ENCODE measurements at places on chromosomes 4 and X. TPM values are rescaled to one million over a fixed set of nuclear protein-coding genes. Genes with fewer than 3 reads are reported as not detected.

Gene ADH4
- 0.27 TPM for total RNA-seq

Gene AP1S2
- 92.8 TPM for total RNA-seq

Gene GPR143
- 0.44 TPM for total RNA-seq

Gene MAP3K15
- not detected for total RNA-seq

Gene SMS
- total RNA-seq = 64.7 TPM

Gene PGAM4
- total RNA-seq = 0.56 TPM

Gene GPM6B
- 7.1 TPM for total RNA-seq

Gene DHRSX
- 34.0 TPM for total RNA-seq

Gene BTC
- total RNA-seq = 0.35 TPM

Gene PAGE3
- not detected for total RNA-seq

Gene GPAT3
- 39.0 TPM for total RNA-seq

Gene TRMT10A
- total RNA-seq = 3.4 TPM

Gene ADGRL3
- 3.7 TPM for total RNA-seq

Gene POF1B
- total RNA-seq = 17.1 TPM

Gene ITIH6
- total RNA-seq = not detected

Gene TENM3
- 6.6 TPM for total RNA-seq

Gene NOX1
- total RNA-seq = not detected

Gene FAT4
- total RNA-seq = 12.3 TPM

Gene CXorf49
- not detected for total RNA-seq

Gene VSIG4
- total RNA-seq = 76.3 TPM

Gene LNX1
- 11.5 TPM for total RNA-seq

Gene L1CAM
- total RNA-seq = 4.3 TPM

Gene FRAS1
- 5.2 TPM for total RNA-seq

Gene GPR82
- total RNA-seq = not detected

Gene TMPRSS11D
- not detected for total RNA-seq

Gene ZFP92
- total RNA-seq = 2.0 TPM

Gene DAPP1
- total RNA-seq = 0.89 TPM

Gene DUX4
- not detected for total RNA-seq

Measured in left cardiac atrium (tissue), 4 donors.